ENCODE measurements at places on chromosomes 12 and 14.

GRCh38 chr12:30110958-30111586, 327.3 kb upstream of the TMTC1 start:
- no peak for DNase-seq

GRCh38 chr14:75961662-75962061, 20.1 kb downstream of the TGFB3 start:
- DNase-seq = no peak

GRCh38 chr14:64117671-64118402, 176.3 kb downstream of the ESR2 start:
- no peak for DNase-seq

DNA sequence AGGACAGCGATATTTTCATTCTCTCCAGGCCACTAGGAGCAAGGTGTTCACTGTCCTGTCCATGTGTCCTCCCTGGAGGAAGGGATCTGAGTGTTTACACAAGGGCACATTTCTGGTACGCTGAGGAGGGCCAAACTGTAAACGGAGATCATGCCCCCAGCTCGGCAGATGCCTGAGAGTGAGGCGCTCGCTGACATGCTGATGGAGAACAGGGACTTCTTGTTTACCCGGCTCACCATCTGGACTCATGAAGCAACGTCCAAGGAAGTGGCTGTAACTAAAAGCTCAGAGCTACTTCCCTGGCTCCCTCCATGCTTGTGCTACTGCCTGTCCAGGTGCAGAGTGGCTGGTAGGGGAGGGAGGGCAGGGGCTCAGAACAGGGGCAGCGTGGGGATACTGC, 43.4 kb upstream of the KCNA1 start:
- DNase-seq = no peak

DNA sequence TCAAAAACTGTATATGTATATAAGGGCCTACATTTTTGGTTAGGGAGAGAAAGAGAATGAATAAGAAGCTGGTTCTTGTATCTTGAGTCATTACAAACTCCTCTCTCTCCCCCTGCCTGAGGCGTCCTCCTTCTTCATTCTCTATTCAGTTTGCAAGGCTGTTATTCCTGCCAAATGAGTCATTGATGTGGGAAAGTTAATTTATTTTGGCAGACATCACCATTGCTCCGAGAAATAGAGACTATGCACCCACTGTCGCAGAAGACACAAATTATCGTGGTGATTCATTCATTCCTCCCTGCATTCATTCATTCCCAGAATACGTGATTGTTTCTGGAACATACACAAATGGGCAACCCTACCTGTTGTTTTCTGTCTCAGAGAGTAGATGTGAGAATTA, 112.5 kb upstream of the MED13L start:
- DNase-seq = no peak

GRCh38 chr14:79376557-79376956, 834.7 kb downstream of the DIO2 start:
- DNase-seq = no peak

GRCh38 chr14:94392510-94392935, 4.1 kb upstream of the SERPINA1 start:
- no peak for DNase-seq

DNA sequence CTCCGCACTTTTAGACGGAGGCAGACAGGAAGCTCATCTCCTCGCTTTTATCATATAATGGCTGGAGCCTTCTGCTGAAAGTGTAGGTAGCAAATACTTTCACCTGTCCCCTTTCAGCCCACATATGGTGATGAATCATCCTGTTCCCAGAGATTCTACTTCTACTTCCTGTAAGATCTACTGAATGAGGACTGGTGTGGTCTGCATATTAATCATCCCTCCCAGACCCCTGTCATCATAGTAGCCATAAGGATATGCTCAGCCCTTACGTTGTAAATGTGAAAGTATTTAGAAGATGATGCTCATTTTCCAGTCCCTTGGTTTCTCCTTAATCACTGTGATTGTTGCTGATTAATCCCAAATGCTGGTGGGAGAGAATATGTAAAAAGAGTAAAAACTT, 268.2 kb upstream of the GRIP1 start:
- DNase-seq = no peak

DNA sequence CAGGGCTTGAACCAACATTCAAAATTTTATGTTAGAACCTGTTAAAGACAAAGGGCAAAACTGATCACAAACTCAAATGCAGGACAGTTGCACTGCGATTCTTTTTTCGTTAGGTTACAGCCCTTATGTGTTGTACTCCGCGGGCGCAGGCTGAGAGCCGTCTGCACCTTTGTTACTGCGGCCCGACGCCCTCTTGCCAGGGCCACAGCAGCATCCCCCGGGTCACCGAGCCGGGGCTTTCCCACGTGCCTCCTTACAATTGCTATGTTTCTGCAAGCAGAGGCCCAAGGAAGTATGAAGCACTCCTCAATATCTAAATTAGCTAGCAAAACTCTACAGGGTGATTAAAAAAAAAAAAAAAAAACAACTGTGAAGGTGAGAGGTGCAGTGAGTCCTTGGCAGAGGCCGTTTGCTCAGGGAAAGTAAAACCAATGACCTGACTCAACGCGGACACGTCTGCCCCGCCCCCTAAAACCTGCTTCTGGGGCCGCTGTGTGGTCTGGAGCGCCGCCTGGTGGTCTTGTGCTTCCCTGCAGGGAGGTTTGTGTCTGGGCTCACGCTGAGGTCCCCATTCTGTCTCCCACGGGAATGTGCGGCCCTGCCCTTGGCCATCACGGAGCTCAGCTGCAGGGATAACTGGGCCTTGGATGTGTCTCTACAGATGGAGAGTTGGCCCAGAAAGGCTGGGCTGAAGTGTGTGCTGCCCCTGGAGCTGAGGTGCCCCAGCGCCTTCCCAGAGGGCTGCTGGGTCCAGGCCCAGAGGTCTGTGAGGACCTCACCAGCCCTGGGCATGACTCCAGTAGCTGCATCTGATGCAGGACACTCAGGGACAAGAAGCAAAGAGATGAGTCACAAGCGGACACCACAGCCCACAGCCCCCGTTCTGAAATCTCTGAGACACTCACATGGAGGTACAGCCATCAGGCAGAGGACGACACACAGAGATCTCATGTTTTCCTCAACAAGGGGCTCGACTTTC, 418.5 kb downstream of the TMEM121 start:
- peak; percentile 65 for DNase-seq

- no peak for DNase-seq
These were observed 24.8 kb downstream of the SLC25A29 start for GRCh38 chr14:100281286-100282082.

GRCh38 chr14:64095620-64096019, 198.6 kb downstream of the ESR2 start:
- no peak for DNase-seq

DNA sequence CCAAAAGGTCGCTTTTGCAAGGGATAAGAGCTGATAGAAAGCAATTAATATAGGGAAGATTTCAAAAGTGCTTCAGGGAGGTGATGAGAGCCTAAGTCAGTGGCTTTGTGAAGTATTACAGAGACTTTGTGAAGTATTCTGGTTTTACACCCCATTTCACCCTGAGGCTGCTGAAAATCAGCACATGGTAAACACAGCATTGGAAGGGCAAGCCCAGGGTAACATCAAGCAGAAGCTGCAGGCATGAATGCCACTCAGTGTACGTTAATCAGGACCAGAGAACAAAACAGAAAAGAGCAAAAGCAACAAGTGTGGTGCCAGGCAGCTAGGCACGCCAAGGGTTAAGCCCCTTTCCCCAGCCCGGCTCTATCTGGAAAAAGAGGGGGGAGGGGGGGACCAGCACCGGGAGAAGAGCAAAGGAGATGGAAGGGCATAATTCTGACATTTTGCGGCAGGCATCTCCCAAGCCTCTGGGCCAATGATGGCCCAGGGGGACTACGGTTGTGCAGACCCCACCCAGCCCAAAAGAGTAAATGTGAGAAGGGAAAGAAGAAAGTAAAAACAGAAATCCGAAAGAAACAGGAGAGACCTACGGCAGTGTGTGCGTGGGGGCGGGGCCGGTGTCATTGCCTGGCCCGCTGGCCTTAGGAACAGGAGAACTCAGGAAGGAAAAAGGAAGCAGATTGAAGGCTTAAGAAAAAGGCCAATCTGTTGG, 58.9 kb downstream of the DHRS2 start:
- no peak for DNase-seq

DNA sequence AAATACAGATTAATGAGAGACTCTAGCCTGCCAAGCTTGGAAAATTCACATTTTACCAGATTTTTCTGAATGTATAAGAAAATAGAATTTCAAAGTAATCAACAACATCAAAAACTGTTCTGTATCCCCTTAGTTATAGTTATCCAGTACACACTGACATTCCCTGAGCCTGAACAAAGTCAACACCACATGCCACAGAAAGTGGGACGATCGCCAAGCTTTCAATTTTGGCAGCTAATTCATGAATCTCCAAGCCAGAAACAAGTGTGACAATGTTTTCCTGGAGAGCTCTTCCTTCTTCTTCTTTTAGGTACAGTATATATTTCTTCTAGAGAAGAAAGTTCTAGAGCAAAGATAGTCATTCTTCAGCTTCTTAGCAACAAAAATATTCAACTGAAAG, 290.2 kb downstream of the PRKD1 start:
- no peak for DNase-seq

DNA sequence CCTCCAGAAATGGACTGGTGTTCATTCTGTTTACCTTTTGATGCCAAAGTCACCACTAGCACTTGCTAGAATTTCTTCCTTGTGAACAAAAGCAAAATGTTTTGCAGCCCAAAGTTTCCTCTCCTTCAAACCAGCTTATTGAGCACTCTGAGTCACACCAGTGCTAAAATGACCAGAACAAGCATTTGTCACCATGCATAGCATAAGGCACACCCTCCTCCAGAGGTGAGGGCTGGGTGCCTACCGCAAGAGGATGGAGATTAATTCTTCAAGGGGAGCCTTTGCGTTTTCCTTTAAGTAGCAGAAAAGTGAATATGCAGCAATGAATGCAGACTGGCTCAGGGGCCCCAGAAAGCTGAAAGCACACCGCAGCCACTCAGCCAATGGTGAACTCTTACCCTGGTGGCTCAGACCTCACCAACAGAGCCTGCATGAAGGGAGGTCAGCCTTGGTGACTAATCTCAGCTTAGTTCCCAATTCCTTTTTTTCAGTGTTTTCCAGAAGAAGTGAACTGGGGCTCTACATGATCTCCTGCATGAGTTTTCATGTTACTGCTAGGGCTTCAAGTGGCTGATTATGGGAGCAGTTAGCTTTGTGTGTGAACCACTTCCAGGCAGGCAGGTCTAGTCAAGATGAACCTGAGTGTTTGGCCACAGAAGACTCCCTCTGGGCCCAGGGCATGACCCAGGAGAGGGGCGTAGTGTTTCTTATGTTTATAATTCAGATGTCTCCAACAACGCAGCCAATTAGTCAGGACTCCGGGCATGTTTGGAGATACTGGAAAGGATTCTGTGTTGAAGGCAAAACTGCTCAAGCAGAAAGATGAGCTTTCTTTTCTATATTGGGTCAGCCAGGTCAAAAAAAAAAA, 96.3 kb downstream of the PAX9 start:
- no peak for DNase-seq

- no peak for DNase-seq
These were observed 97.8 kb downstream of the EPS8 start for GRCh38 chr12:15691388-15691787.

GRCh38 chr12:110281549-110282299, 677 bp downstream of the ATP2A2 start:
- peak; percentile 11 for DNase-seq

DNA sequence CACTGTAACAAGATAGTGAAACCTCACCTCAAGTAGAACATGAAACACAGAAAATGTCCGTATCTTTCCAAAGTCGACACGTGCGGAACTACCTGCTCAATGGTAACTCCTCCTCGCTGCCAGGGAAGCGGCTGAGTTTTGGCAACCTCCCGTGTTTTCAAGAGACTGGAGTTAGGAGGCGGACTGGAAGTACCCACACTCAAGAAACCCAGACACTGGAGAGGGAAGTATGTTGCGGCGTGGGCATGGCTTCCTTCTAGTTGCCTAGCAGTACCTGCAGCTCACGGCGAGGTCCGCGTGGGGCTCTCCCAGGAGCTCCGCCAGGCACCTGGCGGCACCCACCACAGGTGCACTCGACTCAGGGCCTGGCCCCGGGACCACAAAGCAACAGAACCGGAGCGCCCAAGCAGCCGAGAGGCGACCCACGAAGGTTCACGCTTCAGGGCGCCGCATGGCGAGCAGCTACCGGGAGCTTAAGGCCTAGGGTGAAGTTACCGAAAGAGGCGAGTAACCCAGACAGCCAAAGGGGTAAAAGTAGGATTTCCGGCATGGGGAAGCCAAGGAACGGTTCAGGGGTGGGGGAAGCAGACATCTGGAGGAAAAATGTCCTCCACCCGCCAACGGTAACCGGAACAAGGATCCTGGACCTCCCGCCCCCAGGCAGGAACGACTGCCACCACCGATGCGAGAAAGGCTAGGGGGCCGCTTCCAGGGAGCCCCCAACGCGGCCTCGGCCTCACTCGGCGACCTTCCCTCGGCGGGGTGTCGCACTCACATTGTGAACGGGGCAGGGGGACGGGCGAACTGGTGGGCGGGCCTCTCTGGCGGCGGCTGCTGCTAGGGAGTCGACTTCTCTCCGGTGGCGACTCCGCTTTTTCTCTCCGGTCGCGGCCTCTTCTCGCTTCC, 608 bp downstream of the PTGES3 start:
- DNase-seq = peak; percentile 7

DNA sequence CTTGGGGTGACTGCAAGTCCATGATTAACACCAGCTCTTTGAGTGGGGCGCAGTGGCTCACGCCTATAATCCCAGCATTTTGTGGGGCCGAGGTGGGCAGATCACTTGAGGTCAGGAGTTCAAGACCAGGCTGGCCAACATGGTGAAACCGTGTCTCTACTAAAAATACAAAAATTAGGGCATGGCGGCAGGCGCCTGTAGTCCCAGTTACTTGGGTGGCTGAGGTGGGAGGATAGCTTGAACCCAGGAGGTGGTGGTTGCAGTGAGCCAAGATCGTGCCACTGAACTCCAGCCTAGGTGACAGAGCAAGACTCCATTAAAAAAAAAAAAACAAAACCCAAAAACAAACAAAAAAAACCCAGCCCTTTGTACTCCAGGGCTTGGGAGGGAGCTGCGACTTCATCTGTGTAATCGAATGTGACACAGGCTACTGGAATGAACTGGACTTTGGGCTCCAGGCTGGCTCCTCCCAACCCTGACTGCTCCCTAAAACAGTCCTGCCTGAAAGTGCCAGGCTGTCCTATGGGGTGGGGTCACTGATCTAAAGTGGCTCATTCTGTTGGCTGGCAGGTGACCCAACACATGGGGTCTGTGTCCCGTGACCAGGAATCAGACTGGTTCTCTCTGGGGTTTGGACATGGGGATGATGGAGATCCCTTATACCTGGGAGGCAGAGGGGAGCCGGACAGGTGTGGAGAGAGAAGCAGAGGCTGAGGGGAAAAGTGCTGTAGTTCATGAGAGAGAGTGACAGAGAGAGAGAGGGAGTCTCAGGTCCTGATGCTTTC, 9.3 kb upstream of the C12orf43 start:
- no peak for DNase-seq

- no peak for DNase-seq
These were observed 240.1 kb upstream of the SRRM4 start for GRCh38 chr12:118741194-118741593.

GRCh38 chr14:38867561-38868150, 235.4 kb downstream of the SEC23A start:
- DNase-seq = peak; percentile 13

- no peak for DNase-seq
These were observed 31.2 kb upstream of the VPS33A start for GRCh38 chr12:122297494-122297893.
